ENCODE measurements at places on chromosomes 5 and 9.

DNA sequence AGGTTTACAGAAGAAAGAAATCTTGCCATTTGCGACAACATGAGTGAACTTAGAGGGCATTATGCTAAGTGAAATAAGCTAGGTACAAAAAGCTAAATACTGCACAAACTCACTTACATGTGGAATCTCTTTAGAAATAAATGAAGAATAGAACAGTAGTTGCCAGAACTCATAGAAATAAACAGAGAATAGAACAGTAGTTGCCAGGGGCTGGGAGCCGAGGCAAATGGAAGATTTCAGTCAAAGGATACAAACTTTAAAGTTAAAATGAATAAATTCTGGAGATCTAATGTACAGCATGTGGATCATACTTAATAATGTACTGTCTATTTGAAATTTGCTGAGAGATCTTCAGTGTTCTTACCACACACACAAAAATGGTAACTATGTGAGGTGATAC is 63.4 kb downstream of the FAM81B start:
- no peak for DNase-seq

DNA sequence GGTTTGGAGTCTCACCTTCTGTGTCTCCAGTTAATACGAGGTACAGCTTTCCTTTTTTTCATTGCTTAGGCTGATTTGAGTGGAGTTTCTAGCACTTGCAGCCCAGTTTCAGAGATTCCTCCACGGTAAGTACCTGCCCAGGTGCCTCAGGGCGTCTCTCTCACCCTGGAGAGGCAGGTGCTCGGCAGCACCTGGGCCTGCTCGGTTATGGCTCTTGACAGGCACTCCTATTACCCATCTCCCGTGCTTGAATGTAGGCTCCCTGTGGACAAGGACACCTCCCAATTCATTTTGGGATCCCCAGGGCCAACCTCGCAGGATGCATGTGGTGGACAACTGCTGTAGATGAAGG is 144.3 kb downstream of the NR3C1 start:
- no peak for DNase-seq

- DNase-seq = no peak
Measured at GRCh38 chr5:108523360-108523759, 141.5 kb upstream of the FBXL17 start.

- peak; percentile 72 for DNase-seq
Measured at GRCh38 chr5:134289509-134290113, 63.7 kb upstream of the PPP2CA start.

DNA sequence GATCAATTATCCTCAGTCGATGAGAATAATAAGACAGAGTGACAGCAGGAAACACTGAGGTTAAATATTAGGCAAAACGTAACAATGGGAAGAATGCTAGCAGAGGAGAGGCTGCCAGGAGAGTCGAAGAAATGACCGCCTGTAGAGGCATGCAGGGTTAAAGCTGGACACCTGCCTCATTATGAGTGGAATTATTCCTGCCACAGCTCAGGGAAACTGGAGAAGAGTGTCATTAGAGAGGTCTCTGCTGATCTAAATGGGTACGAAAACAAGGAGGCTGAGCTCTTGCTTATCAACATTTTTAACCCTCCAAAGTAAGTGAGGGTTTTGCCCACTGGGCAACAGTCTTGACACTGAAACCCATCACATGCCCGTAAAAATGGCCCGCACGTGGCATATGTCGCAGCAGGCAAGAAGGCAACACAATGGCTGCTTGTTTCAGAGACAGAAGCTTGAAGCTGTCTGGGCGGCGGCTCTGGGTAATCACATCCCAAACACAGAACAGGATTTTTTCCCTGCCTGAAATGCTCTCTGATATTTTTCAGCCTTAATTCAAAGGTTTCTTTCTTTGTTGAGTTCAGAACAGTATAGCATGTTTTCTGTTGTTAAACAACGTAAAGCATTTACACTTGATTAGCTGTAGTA is 118.7 kb downstream of the MED27 start:
- no peak for DNase-seq

All from CD4-positive, alpha-beta T cell treated with Interleukin-10 for 1 hour (primary cell).